Liver (tissue), 10 donors: ENCODE measurements at places on chromosomes 6 and 20. TPM values are rescaled to one million over a fixed set of nuclear protein-coding genes. Genes with fewer than 3 reads are reported as not detected.

- H3K36me3 ChIP-seq: no peaks in the 10 kb centered on the region
- H3K4me1 ChIP-seq: peaks cover 37% of the 10 kb centered on the region
- no peak for DNase-seq
- no peaks in the 10 kb centered on the region for H3K27me3 ChIP-seq
- H3K27ac ChIP-seq: no peak overlapping the region
- H3K4me3 ChIP-seq: no peak overlapping the region
These were observed 4.2 kb downstream of the CD2AP start for GRCh38 chr6:47481806-47482205.

DNA sequence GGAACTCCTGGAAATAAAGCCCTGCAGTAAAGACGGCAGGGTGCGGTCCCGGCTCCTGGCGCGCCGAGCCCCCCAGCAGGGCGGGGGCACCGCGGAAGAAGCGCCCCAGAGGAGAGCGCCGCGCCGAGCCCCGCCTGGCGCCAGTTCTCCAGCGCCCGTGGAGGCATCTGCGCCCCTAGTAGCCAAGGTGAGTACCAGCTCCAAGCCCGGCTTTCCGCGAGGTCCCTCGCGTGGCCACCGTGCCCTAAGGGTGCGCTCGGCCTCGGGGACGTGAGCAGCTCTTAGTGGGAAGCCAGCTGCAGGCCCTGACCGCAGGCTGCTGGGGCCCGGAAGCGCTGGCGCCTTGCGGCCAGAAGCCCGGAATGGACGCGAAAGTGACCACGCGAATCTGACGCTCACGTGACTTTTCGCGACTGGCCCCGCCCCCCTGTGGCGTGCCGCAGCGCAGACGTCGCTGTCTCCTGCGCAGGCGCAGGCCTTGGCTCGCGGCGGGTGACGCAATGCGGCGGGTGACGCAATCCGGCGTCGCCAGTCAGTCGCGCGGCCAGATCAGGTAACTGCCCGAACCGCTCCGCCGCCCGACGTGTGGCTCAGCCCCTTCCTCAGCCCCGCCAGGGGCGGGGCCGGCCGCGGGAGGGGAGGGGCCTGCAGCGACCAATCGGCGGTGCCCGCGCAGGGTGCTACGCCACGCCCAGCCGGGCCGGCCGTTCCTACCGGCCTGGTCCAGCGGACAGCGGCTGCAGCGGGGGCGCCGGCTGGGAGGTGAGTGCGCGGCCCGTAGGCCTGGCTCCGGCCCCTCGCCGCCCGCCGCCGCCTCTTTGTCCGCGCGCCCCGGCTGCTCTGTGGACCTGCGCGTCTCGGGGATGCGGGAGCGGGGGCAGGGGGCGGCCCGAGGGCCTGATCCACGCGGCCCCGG is at the start of gene GZF1:
Gene GZF1, plus strand, starts transcription at position 707 of the 916 bp plus-strand sequence. CDS start 2,202 bp downstream, outside the sequence.
- no peaks in the 10 kb centered on the region for H3K36me3 ChIP-seq
- H3K4me1 ChIP-seq: peaks cover 7% of the 10 kb centered on the region
- peak within 1 kb of the TSS; percentile 78 for H3K4me3 ChIP-seq
- no peaks in the 10 kb centered on the region for H3K27me3 ChIP-seq
- DNase-seq: peak; percentile 99

ABCF1 gene
- 20.4 TPM for total RNA-seq

DNA sequence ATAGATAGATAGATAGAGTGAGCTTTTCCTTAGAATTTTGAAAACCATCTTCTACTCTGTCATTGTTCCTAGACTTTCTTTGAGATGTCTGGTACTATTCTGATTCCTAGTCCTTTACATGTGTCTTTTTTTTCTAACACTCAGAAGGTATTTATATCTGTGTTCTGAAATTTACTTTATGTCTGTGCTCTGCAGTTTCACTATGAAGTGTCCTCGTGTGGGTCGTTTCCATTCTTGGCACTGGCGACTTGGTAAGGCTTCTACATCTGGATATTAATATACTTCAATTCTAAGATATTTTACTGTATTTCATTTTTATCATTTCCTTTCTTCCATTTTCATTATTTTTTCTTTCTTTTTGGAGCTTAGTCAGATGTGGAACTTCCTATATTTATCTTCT is 87.0 kb downstream of the FHL5 start:
- H3K27me3 ChIP-seq: no peaks in the 10 kb centered on the region
- H3K4me1 ChIP-seq: no peaks in the 10 kb centered on the region
- no peak overlapping the region for H3K4me3 ChIP-seq
- no peaks in the 10 kb centered on the region for H3K36me3 ChIP-seq
- no peak for DNase-seq
- H3K27ac ChIP-seq: no peak overlapping the region

- DNase-seq: no peak
- no peak overlapping the region for H3K4me3 ChIP-seq
- no peaks in the 10 kb centered on the region for H3K36me3 ChIP-seq
- no peaks in the 10 kb centered on the region for H3K4me1 ChIP-seq
- H3K27me3 ChIP-seq: no peaks in the 10 kb centered on the region
These were observed 1608.8 kb downstream of the GRIK2 start for GRCh38 chr6:103002282-103002681.

DNA sequence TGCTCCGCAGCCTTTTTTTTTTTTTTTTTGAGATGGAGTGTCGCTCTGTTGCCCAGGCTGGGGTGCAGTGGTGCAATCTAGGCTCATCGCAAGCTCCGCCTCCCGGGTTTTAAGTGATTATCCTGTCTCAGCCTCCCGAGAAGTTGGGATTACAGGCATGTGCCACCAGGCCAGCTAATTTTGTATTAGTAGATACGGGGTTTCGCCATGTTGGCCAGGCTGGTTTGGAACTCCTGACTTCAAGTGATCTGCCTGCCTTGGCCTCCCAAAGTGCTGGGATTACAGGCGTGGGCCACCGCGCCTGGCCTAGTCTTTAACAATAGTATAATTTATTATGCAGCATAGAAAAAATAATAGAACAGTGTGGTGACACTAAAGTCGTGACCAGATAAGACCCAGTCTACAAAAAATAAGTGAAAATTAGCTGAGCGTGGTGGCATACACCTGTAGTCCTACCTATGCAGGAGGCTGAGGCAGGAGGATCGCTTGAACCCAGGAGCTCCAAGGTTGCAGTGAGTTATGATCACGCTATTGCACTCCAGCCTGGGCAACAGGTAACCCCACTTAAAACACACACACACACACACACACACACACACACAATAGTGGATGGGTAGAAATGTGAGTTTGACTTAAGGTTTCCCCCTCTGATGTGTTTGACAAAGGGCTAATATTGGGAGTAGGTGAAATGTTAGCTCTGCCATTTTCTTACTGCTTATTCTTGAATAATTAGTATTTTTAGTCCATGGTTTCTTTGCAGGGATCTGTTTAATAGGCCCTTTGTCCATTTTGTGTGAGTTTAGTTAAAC is 6.5 kb downstream of the PIM1 start:
- peaks cover 31% of the 10 kb centered on the region for H3K36me3 ChIP-seq
- no peak overlapping the region for H3K27ac ChIP-seq

DNA sequence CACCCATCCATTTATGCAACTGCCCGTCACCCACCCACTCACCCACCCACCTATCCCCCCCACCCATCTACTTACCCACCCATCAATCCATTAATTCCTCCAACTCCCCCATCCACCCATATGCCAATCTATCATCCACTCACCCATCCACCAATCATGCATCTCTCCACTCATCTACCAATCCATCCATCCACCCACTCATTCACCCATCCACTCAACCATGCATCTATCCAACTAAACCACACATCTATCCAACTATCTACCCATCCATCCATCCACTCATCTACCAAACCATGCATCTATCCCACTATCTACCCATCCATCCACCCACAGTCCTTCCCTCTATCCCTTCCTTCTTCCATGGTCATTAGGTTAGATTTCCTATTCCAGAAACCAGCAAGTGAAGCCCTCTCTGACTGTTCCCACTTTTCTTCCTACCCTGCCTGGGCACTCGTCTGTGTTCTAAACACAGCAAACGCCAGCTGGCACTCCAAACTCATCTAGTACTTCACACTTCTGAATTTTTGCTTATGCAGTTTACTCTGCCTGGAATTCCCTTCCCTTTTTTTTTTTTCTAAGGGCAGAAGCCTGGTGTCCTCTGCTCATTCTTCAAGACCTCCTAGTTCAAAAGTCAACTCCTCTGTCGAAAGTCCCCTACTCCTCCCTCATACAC is 43.1 kb downstream of the ARHGAP40 start:
- H3K4me1 ChIP-seq: peaks cover 3% of the 10 kb centered on the region
- H3K4me3 ChIP-seq: no peak overlapping the region
- DNase-seq: no peak
- H3K36me3 ChIP-seq: no peaks in the 10 kb centered on the region
- peaks cover 2% of the 10 kb centered on the region for H3K27me3 ChIP-seq

GRCh38 chr6:12538881-12539357 is 177.6 kb upstream of the PHACTR1 start:
- H3K4me1 ChIP-seq: peaks cover 14% of the 10 kb centered on the region
- no peak overlapping the region for H3K4me3 ChIP-seq
- H3K36me3 ChIP-seq: no peaks in the 10 kb centered on the region
- no peaks in the 10 kb centered on the region for H3K27me3 ChIP-seq
- peak overlapping the region; percentile 83 for H3K27ac ChIP-seq

DNA sequence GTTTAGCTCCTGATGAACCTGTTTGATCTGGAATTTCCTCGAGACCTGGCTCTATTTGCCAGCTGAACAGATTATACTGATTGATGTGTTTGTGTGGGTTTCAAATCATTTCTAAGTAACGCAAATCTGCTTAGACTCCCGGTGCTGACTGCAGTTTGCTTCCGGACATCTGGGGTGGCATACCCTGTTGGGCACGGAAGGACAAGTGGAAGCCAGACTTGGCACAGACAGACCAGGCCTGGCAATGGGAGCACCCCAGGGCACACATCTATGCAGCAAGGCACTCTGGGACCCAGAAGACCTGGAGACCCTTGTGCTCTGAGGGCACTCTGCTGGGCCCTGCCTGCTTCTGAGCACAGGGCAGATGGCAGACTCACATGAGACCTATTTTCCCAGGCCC is 433.7 kb upstream of the CHD6 start:
- no peak overlapping the region for H3K4me3 ChIP-seq
- H3K4me1 ChIP-seq: no peaks in the 10 kb centered on the region
- no peak for DNase-seq
- no peak overlapping the region for H3K27ac ChIP-seq
- peaks cover 2% of the 10 kb centered on the region for H3K27me3 ChIP-seq

FRK gene
- total RNA-seq: 26.8 TPM

PHF3 gene
- 38.6 TPM for total RNA-seq

EDEM2 gene
- 32.5 TPM for total RNA-seq

EBF4 gene
- 3.2 TPM for total RNA-seq

- no peak overlapping the region for H3K4me3 ChIP-seq
- no peak for DNase-seq
- no peaks in the 10 kb centered on the region for H3K36me3 ChIP-seq
- no peak overlapping the region for H3K27ac ChIP-seq
- peaks cover 3% of the 10 kb centered on the region for H3K4me1 ChIP-seq
These were observed 398.4 kb downstream of the BCKDHB start for GRCh38 chr6:80504882-80505281.

GPLD1 gene
- total RNA-seq: 62.0 TPM
